Endothelial cell (in vitro differentiated cells): ENCODE measurements at places on chromosomes 16 and 17. TPM values are rescaled to one million over a fixed set of nuclear protein-coding genes. Genes with fewer than 3 reads are reported as not detected.

The CSNK1D gene
- 149 TPM for total RNA-seq

The CLEC19A gene
- not detected for total RNA-seq

The TEX14 gene
- 0.21 TPM for total RNA-seq

The GDPD3 gene
- total RNA-seq, result 9.3 TPM

The CTF1 gene
- total RNA-seq, result 3.4 TPM

The DOK4 gene
- total RNA-seq, result 69.4 TPM

The LPO gene
- total RNA-seq, result 0.31 TPM

The CHAD gene
- not detected for total RNA-seq

The TNRC6A gene
- total RNA-seq, result 60.5 TPM

The ZSCAN10 gene
- 50.7 TPM for total RNA-seq

The MPV17L gene
- 0.26 TPM for total RNA-seq

- DNase-seq, result no peak
Measured at GRCh38 chr17:81726004-81726403, 13.9 kb downstream of the SLC25A10 start.

DNA sequence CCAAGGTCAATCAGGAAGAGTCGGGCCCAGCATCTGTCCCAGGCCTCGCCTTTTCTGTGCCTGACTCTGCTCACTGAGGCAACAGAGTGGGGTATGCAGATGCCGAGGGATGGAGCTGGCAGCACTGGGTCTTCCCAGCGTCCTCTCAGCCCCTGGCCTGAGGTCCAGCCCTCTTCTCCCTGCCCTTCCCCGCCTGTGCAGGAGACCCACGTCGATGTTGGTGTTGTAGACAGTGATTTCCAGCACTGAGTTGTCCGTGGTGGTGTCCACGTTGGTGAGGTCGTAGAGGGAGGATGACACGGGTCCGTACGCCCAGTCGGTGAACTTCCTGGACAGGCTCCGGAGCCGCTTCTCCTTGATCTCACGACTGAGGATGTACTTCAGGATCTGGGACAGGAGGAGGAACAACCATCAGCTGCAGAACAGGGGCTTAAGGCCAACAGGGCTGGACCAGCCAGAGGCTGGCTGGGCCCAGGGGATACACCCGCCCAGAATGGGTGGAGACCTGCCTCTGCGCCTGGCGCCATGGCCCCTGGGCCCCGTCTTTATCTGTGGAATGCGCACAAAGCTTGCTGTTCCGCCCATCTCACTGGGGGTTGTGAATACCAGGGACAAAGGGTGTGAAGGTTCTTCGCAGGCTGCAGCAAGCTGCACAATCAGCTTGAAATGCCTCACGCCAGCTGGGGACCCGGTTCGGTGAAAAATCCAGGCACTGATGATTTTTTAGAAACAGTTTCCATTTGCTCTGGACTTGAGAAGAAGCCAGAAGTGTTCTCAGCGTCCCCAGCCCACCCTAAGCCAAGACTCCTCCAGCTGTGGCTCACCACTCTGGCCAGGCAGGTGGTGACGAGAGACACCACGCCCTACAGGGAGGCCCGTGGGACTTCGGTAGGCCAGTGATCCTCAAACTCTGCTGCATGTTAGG is 27.5 kb downstream of the TRPV3 start:
- DNase-seq, result no peak

- DNase-seq, result no peak
Measured at GRCh38 chr16:56944954-56945839, 13.3 kb downstream of the HERPUD1 start.

DNA sequence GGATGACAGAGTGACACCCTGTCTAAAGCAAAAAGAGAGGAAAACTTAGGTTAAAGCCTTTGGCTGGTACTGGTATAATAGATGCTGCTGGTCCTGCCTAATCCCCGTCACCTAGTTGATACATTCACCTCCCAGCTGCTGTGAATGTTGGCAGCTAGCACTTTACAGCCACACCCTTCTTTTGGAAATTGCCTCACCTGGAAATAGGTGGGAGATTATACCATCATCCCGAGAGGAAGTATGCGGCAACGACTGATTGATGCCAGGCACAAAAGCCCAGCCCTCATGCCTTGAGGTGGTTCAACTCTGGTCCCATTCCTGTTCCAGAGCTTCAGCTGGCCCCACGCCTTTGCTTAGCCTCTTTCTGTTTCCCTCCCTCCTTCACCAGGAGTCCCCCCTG is 53.2 kb upstream of the SIAH1 start:
- no peak for DNase-seq

- no peak for DNase-seq
Measured at GRCh38 chr17:73744411-73744810, 100.2 kb upstream of the SDK2 start.

GRCh38 chr17:56756536-56756935 is 77.2 kb downstream of the C17orf67 start:
- no peak for DNase-seq

DNA sequence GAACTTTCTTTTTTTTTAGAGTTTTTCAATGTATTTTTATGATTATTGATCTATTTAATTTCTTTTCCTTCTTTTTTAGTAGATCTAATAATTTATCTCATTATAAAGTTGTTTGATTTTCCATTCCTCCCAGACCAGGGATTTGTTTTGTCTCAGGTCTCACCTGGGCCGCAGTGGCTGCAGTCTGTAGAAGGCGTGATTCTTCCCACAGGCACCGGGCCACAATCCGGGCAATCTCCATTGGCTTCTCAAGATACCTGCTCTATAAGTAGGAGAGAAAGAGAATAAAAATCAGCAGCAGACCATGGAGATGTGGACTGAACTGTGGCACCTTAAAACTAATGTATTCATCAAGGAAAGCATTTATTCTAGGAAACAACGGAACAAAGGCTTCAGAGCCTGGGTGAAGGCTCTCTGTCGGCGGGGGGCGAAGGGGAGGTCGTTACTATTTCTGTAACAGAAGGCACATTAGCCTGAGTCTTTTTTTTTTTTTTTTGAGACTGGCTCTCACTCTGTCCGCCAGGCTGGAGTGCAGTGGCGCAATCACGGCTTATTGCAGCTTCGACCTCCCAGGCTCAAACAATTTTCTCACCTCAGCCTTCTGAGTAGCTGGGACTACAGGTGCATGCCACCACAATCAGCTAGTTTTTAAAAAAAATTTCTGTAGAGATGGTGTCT is 42.7 kb downstream of the STAT3 start:
- DNase-seq, result no peak

DNA sequence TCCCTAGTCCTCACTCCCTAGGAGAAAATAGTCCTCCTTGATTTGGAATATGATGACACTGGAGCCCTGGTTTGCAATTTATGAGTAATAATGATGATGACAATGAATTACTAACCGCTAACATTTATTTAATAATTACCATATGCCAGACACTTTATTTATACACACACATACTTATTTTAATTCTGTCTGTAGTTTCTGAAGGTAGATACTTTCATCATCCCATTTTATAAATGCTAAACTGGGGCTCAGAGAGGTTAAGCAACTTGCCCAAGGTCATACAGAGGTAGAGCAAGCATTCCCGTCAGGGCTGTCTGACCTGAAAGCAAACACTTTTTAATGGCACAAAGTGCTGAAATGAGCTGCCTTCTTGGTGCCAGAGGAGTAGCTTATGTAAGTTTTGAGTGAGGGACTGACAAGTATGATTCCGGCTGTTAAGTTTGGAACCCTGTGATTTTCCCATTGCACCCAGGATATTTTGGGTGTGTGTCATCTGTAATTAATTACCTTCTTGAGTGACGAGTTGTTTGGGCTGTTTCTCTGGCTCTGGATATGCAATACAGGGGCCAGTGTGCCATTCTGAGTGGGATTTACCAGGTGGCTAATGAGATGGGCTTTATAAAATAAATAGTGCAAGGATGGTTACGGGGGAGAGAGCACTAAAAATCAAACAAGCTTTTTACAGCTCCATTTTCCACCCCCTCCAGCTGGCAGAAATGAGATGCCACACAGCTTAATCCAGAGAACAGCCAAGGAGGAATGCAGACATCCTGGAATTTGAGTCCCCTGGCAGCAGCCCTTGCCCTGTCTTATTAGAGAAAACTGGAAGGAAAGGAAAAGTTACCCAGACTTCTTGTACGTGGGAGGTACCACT is 211.8 kb downstream of the SNX29 start:
- DNase-seq, result no peak

GRCh38 chr17:13268791-13269595 is 251.2 kb upstream of the ELAC2 start:
- DNase-seq, result no peak

DNA sequence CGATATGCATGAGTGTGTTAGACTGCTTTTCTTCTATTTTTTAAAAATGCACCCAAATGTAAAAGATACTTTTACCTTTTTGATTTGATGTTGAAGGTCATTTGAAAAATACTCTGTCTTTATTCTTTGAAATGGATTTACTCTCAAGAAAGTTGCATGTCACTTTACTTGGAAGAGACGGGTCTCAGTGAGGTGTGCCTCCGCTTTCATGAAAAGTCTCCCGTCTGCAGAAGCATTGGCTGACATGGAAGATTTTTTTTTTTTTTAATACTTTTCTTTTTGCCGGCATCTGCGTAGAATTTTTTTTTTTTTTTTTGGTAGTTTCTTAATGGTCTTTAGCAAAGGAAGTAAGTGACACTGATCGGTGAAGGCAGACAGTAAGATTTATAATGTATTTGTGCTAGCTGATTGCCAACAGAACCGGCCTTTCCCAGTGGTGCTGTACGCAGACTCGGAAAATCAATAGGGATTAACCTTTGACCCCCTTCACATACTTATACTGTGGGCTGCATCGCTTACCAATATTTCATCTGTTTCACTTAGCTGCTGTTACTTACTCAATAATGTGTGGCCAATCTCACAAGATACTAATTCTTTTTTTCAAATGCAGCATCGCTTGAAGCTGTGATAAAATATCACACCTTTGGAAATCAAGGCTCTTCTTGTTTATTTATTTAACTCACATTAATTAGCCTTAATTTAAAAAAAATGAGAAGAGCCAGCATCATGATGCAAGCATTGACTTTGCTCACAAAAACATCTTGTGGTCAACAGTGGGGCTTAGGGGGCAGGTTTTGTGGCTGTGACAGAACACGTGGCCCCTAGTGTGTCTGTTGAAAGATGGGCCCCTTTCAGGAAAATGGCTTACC is 383.9 kb downstream of the WWOX start:
- no peak for DNase-seq

- no peak for DNase-seq
Measured at GRCh38 chr17:70654706-70655105, 485.4 kb downstream of the KCNJ2 start.

- DNase-seq, result no peak
Measured at GRCh38 chr16:28140788-28141618, 70.8 kb downstream of the XPO6 start.

DNA sequence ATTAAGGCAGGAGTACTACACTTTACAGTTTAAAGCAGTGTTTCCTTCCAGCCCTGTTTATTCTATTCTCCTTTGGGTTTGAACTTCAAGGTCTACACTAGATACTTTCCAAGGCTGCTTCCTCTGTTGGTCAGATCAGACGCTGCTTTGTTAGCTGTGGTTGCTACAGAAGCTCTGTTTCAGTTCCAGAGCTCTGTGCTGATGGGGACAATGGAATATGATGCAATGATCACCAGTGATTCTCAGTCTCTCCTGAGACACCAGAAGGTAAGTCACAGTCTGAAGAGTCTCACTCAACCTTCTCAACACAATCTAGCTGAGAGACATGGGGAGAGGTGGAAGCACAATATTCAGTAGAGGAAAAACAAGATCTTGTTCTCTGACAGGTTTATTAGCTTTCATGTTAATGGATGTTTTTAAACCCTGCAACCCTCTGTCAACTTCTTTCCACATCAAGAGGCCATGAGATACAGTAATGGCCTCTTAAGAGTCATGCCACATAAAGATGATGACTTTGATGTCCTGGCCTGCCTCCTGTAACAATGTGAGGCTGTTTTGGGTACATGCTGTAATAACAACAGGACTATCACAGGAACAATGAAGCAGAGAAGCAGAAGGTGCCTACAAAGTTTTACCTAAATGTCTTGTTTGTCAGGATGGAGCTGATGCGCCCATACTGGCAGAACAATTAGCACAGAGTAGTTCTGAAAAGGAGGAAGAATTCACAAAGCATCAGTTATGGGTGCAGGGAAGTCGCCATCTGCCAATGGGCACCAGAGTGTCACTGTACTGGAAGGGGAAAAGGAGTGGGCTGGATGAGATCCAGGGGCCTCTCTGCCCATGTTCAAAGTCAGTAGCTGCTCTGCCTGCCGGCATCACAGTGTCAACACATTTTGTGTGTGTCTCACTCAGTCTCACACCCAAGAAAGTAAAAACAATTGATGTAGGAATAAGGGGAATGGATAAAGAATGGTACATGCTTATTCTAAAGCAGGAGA is 33.4 kb downstream of the PSME3IP1 start:
- no peak for DNase-seq

GRCh38 chr17:58677194-58677880 is 14.5 kb downstream of the TEX14 start:
- no peak for DNase-seq

- DNase-seq, result peak; percentile 48
Measured at GRCh38 chr16:22055881-22056280, 36.5 kb upstream of the VWA3A start.

- no peak for DNase-seq
Measured at GRCh38 chr16:47884116-47884725, 271.6 kb downstream of the ABCC12 start.
